Breast epithelium (tissue), 4 donors: ENCODE measurements at places on chromosomes 11 and 22. TPM values are rescaled to one million over a fixed set of nuclear protein-coding genes. Genes with fewer than 3 reads are reported as not detected.

DNA sequence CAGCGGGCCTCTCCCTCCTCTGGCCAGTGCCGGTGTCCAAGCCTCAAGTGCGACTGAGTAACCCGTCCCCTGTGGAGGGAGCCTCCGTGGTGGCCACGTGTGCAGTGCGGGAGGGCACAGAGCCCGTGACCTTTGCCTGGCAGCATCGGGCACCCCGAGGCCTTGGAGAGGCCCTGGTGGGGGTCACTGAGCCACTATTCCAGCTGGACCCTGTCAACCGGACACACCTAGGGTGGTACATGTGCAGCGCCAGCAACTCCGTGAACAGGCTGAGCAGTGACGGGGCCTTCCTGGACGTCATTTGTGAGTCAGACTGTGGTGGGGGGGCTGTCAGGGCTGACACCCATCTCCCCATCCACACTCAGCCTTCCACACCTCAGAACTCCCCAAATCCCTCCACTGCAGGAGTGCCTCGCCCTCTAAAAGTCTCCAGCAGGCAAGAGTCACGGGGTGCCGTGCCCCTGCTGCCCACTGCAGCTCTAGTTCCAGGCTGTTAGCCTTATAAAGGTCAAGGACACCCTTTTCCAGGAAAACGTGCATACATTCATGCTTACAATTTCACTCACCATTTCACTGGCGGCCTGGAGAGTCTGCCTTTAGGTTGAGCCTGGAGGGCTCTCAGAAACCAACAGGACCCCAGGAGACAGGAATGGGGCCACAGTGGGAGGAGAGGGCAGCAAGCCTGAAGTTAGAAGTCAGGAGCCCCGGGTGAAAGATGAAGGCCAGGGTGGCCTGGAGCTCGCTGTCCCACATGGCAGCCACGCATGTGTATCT is 2.6 kb downstream of the VSIG10L2 start:
- no peak for DNase-seq

DNA sequence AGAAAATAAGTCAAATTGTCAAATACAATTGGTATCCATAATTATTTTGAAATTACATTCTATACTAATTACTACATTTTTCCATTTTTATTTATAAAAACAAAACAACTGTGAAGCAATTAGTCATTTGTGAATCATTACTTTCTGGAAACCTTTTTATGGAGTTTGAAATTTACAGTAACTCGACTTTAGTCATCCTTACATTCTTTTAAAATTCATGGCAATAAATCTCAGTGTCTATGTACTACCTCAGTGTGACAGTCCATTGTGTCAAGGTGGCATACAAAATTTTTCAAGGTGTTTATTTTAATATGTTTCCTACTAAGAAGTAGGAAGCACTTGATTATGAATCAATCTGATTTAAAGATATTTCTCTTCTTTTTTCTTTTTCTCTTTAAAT is 1949.4 kb upstream of the RAG2 start:
- no peak for DNase-seq

GRCh38 chr11:122756417-122756816 is 81.9 kb upstream of the CRTAM start:
- no peak for DNase-seq

- no peak for DNase-seq
These were observed 14.2 kb upstream of the NTM start for GRCh38 chr11:131356206-131356605.

- DNase-seq = no peak
These were observed 1.2 kb downstream of the FAM89B start for GRCh38 chr11:65573391-65574079.

DNA sequence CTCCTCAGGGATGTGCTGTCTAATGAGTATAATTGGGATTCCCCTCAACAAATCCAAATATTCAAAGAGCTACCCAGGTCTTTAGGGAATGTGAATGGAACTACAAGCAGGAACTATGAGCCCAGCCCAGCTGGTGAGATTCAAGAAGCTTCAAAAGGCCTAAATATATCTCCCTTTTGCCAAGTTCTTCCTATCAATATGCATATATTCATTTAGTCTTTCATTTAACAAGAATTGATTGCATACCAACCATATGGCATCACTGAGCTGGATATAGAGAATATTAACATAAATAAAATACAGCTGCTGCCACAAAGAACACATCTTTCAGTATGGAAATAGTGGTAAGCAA is 58.9 kb upstream of the PRSS23 start:
- DNase-seq = no peak

GRCh38 chr11:75273411-75274391 is 33.1 kb downstream of the TPBGL start:
- DNase-seq = peak; percentile 24

DNA sequence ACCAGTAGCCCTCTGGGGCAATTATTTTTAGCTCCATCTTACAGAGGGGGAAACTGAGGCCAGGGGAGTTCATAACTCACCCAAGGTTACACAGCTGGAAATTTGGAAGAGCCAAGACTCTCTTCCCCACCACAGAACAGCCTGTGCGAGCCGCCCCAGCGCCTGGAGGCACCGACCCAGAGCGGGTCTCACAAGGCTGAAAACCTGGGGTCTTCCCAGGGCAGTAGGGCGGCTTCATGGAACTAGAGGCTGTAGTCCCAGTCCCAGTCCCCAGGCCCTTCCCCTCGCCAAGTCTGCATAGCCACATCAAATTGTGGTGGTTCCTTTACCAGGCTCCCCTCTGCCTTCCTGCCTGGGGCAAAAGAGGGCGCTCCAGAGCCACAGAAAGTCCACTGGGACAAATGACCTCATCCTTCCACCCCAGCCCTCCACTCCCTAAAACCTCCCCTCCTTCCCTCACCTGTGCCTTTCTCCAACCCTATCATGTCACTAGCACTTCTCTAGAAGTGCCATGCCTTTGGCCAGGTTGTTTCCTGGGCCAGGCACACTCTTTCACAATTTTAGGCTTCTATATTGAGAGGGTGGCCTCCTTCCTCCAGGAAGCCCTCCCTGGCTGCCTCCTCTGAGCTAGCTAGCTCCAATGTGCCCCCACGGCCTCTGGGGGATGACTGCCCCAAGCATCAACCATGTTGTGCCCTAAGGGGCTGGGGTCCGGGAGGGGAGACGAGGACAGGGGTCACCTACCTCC is 15.2 kb upstream of the CDC42EP1 start:
- DNase-seq = no peak

DNA sequence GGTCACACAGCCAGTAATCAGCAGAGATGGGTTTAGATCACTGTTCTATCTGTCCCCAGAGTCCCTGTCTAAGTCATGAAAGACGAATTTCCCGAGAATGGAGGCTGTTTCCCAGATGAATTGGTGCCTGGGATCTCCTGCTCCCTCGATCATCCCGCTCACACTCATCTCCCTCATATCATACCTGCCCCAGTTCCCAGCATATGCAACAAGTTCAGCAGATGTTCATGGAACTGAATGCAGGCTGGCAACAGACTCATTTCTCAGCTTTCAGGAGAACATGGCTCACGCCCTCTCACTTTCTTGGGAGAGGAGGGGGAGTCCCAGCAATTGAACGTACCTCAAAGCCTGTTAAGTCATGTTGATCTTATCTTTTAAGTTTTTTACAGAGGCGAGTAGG is 22.1 kb downstream of the CD6 start:
- DNase-seq = no peak

DNA sequence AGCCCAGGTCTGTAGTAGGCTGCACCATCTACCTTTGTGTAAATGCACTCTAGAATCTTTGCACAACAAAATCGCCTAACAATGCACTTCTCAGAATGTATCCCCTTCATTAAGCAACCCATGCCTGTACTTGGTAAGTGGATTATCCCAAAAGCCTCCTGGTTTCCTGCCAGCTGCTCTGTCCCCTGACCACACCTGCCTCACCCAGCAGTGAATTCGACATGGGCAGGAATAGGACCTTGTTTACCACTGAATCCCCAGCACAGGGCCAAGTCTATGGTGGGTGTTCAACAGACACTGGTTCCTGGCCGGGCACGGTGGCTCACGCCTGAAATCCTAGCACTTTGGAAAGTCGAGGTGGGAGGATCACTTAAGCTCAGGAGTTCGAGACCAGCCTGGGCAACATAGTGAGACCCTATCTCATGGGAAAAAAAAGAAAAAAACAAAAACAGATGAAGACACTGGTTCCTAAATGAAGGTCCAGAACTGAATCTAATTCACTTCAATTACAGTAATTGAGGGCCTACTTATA is 5.1 kb upstream of the SYCE3 start:
- DNase-seq = no peak

DNA sequence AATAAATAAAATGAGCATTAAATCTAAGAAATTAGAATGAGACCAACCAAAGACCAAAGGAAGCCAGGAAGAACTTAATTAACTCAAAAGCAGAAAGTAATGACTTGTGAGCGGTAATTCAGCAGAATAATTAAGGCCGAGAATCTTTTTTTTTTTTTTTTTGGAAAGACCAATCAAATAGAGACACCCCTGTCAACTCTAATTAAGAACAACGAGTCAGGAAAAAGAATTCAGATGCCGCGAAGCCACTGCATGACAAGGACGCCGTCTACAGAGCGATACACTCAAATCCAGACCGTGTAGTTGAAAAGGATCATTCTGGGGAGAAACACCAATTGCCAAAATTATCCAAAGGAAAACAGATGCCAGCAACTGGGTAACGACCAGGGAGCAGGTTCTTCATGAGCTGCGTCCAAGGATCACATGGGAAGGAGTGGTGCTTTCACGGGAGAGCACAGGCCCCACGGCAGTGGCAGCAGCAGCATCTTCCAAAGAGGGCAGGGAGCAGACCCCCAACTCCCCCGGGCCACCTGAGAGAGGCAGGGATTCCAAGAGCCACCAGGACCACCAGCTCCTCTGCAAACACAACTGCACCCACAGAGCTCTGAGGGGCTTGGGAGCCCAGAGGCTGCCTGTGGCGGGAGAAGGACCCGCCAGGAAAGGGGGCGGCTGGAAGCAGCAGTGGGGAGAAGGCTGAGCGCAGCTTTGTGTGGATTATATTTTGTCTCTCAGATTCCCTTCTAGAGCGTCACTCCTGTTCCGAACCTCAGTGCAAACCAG is 469.8 kb downstream of the BRD1 start:
- no peak for DNase-seq

DNA sequence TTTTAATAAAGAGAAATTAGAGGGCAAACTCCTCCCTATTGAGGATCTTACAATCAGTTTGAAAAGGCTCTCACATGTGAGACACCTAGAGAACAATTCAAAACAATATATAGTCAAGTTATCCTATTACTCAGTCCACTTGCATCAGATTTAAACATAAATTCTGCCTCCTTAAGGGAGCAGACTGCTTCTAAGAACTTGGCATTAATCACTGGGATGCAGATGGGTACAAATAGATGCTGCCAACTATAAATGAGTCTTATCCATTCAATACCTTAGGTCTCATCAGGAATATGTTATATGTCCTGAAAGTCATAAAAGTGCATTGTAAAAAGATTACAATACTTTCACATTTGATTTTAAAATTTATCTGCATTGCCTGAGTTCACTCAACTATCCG is 269.3 kb upstream of the KIRREL3 start:
- no peak for DNase-seq

DNA sequence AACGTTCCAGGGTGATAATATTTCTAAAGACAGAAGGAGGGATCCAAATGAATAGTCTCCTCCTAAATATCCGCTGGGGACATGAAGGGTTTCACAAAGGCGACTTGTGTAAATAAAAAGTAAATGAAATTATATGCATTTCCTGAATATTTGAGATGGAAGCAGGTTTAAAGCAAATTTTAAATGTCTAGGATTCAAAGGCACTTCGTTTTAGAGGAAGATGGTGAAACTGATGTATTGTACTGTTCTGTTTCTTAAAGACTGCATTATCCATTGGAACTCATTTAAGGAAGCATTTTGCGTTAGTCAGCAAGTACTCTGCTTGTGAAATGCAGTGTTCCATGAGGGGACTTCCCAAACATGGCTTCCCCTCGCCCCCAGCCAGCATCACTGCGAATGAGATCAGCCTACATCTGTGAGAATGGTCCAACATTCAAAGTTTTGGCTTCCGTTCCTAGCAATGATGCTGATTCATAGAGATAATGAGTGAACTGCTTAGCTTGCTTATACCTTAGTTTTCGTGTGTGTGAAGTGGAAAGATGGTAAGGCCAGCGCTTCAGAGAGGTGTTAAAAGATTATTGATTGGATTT is 1.5 kb downstream of the RAB39A start:
- no peak for DNase-seq

- no peak for DNase-seq
These were observed 32.2 kb upstream of the PTPRJ start for GRCh38 chr11:47948137-47948536.

GRCh38 chr11:92152245-92152644 is 72.4 kb upstream of the FAT3 start:
- DNase-seq = no peak

- no peak for DNase-seq
These were observed 24.2 kb upstream of the PPARA start for GRCh38 chr22:46125816-46126765.

GRCh38 chr11:116932181-116932580 is 94.8 kb upstream of the APOA1 start:
- DNase-seq = no peak

CNTF gene
- 0.66 TPM for total RNA-seq

KIF18A gene
- 0.33 TPM for total RNA-seq

OR8D1 gene
- not detected for total RNA-seq

NAALADL1 gene
- 19.2 TPM for total RNA-seq

CASP1 gene
- total RNA-seq = 14.6 TPM

DRD4 gene
- not detected for total RNA-seq

OR51I1 gene
- total RNA-seq = not detected

USP2 gene
- 3.8 TPM for total RNA-seq

GGT1 gene
- 8.5 TPM for total RNA-seq

TRPC6 gene
- total RNA-seq = 10.7 TPM

FOSL1 gene
- total RNA-seq = 2.4 TPM
